Stimulated activated CD4-positive, alpha-beta T cell treated with anti-CD3 and anti-CD28 coated beads, TNF-alpha, amount 100 ng/mL, for 24 hours (primary cell): ENCODE measurements at places on chromosomes 7 and 10.

DNA sequence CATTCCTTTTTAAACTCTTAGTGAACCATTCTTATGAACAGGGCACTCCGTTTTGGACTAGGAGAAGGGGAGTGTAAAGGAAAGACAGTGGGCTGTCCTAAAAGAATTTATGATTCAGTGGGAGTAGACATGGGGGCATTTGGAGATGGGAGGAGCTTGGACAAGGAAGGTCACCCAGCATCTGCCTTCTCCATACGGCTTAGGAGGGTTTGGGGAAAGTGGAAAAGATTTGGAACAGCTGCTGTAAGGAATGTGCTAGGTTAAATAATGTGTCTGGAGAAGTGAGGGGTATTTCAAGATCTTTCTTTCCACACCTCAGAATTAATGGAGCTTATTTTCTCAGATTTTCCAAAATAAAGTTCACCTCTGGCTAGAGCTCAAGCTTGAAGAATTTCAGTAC, 24.0 kb downstream of the SLC35G1 start:
- no peak for DNase-seq

- DNase-seq, result no peak
These were observed 1.3 kb downstream of the ADAM22 start for GRCh38 chr7:87935384-87935706.

GRCh38 chr10:124649214-124649613, 95.0 kb downstream of the FAM53B start:
- no peak for DNase-seq

DNA sequence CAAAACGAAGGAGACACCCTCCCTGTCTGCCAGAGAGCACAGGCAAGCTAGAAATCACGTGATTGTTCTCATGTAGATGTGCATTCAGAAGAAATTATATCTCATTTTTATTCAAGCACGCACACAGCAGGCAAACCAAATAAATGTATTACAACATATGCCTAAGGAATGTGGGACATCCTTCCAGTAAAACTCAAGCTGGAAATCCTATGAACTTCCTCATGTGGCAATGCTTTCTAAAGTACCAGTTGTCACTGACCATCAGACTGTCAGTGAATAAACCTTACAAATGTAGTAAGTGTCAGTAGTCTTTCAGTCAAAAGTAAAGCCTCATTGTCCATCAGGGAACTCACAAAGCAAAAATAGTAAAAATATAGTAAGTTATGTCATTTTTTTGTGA, 350.1 kb upstream of the POM121L12 start:
- DNase-seq, result no peak

DNA sequence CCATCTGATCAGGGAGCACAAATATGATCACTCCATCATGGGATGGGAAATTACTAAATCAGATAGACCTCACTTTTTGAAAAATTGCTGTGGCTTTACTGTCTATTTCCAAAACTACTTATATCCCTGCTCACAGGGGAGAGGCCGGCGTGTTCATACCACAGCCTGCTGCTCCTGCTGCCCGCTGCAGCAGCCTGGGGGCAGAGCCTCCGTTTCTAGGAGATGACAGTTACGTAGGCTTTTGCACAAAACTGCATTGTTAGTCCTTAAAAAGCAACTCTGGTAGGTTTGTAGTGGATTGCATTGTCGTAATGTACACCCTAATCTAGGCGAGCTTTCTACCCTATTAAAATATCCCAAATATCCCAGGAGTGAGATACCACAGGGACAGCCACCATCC, 203.7 kb downstream of the EBF3 start:
- no peak for DNase-seq

DNA sequence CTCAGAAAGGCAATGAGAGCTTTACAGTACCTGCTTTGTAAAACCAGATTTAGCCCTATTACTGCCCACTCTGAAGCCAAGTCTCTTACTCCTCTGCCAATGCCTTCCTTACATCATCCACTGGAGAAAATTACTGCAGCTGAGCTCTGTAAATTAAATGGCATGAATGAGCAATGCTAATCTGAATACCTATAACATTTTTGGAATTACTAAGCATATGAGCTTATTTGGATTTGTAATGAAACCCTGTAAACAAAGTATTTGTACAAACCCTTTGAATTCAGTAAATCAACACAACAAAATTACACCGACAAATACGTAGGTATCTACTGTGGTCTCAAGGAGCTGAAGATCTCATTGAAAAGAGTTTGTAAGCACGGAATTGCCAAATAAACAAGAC, 12.1 kb upstream of the CCNY start:
- DNase-seq, result no peak

DNA sequence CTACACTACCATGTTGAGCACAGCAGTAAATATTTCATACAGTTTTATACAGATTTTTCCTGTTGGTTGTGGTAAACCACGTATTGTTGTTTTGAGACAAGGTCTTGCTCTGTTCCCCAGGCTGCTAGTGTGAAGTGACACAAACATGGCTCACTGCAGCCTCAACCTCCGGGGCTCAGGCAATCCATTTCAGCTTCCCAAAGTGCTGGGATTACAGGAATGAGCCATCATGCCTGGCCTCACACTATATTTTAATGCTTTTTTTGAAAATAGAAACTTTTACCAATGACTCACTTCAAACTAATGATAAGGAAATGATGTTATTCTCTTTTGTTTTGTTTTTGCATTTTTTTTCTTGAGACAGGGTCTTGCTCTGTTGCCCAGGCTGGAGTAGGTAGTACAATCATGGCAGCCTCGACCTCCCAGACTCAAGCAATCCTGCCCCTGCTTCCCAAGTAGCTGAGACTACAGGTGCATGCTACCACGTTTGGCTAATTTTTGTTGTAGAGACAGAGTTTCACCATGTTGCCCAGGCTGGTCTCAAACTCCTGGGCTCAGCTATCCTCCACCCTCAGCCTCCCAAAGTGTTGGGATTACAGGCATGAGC, 210.6 kb downstream of the TPST1 start:
- DNase-seq, result no peak

DNA sequence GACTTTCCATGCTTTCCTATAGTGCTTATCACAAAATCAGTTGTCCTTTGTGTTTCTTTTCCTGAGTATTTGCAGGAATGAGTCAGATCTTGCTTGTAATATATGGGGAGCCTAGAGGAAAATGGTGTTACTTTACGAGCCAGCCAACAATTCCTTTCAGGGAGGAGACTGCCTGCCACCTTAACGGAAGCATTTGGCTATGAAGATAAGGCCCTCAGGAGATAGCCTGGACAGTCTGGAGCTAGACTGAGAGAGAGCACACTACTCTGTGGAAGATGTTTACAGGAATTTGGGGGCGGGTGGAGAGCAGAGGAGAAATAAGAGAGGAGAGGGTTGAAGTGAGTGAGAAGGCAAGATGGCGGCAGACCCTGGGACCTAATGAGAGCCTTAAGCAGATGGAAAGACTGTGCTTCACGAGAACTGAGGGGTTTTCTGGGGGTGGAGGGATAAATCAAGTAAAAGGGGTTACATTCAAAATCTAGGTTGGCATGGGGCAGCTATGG, 126.3 kb downstream of the SNX10 start:
- no peak for DNase-seq

DNA sequence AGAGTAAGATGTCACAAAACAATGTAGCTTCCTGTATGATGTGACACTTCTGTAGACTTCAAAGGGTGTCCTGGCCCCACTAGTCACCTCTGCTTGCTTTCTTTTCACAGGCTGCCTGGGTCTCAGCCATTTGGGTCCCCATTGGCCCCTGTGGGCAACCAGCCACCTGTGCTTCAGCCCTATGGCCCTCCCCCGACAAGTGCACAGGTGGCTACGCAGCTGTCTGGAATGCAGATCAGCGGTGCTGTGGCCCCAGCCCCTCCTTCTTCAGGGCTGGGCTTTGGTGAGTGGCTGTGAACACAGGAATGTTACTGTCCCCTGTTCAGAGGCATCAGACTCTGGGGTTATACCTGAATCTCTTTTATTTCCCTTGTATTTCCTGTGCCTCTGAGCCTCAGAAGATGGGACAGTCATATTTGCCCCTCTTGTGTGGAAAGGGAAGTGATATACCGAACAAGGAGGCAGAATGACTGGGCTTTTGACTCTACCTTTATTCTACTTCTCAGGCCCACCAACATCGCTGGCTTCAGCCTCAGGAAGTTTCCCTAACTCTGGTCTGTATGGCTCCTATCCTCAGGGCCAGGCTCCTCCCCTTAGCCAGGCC, 15.4 kb downstream of the SEC24C start:
- no peak for DNase-seq

- DNase-seq, result no peak
These were observed 14.9 kb upstream of the EZH2 start for GRCh38 chr7:148898845-148899484.

DNA sequence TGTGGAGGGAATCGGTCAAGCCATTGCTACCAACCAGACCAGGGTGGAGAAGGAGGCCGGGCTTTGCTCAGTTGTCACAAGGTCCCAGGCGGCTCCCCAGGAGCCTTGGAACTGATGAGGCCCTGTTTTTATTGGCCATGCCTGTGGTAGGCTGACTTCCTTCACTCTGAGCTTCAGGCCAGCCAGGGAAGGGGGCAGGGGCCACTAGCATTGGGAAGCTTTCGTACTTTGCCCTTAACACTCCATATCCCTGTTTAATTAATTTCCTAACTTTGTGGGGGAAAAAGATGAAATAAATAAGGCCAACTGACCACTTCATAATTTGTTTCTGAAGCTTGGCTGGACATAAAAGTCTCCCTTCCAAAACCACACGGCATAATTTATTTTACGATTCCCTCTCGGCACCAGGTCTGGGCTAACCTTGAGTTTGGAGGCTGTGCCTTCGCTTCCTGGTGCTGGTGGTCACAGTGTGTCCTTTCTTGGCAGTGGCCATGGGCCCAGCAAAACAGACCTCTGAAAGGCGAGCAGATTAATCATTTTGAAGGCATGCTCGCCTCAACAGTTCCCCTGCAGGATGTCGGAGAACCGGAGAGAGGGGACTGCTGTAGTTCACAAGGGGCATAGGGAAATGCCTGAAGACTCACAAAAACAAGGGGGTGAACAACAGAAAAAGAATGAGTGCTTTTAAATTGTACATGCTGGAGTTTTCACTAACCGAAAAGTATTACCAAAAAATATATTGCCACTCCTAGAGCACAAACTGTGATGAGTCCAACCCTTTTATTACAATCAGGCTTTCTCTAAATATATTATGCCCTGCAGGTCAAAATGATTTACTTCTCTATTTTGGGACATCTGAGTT, 966.0 kb downstream of the LRMDA start:
- DNase-seq, result no peak

- no peak for DNase-seq
These were observed 144.0 kb upstream of the ASAH2 start for GRCh38 chr10:50395271-50395670.

GRCh38 chr10:121823993-121824463, 103.8 kb downstream of the ATE1 start:
- no peak for DNase-seq

DNA sequence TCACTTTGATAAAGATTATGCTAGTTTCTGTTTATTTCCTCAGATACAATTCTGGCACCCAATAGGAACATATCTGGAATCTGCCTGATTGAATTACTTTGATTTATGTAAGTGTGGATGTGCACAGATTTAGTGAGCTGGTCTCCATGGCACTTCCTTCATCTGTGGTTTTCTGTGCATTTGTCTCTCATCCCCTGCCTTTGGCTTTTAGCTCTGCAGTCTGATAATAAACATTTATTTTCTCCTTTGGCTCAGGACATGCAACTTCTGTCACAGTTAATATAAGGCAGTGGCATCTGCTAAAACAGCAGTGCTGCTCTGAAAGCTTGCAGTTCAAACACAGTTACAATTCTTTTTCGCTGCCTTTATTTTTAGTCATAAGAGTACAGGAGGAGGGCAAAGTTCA, 273.7 kb upstream of the CHRM2 start:
- DNase-seq, result no peak

DNA sequence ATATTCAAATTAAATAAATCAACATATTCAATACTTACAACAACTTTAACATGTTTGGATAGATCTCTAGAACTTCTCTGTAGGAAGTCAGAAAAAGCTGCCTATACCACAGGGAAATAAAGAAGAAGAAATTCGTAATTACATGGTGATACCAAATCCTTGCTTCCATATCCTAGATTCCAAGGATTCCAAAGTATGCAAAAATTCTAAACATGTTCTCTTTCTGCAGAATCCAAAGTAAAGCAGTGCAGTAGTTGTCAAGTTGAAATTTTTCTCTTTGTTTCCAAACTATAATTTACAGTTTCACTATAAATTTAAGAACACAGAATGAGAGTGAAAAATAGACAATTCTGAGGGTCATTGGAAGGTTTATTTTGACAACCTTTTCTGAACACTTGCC, 233.7 kb upstream of the PTN start:
- no peak for DNase-seq

DNA sequence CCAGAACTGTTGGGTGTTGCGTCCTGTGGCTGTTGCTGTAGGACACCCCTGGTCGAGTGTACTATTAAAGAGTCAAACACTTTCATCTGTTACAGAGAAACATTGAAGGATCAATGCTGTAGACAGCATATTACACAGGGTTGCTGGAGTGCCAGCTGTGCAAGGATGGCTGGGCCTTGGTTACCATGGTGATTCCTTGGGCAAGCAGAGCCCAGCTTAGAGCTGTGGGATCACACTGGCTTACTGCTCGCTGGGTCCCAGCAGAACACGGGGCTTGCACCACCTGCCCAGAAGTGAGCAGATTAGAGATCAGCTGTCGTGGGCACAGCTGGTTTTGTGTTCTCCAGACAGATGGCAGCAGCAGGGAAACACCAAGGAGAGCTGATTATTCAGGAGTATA, 76.0 kb downstream of the GPR141 start:
- no peak for DNase-seq

GRCh38 chr10:61754587-61755550, 92.1 kb downstream of the CABCOCO1 start:
- DNase-seq, result no peak

DNA sequence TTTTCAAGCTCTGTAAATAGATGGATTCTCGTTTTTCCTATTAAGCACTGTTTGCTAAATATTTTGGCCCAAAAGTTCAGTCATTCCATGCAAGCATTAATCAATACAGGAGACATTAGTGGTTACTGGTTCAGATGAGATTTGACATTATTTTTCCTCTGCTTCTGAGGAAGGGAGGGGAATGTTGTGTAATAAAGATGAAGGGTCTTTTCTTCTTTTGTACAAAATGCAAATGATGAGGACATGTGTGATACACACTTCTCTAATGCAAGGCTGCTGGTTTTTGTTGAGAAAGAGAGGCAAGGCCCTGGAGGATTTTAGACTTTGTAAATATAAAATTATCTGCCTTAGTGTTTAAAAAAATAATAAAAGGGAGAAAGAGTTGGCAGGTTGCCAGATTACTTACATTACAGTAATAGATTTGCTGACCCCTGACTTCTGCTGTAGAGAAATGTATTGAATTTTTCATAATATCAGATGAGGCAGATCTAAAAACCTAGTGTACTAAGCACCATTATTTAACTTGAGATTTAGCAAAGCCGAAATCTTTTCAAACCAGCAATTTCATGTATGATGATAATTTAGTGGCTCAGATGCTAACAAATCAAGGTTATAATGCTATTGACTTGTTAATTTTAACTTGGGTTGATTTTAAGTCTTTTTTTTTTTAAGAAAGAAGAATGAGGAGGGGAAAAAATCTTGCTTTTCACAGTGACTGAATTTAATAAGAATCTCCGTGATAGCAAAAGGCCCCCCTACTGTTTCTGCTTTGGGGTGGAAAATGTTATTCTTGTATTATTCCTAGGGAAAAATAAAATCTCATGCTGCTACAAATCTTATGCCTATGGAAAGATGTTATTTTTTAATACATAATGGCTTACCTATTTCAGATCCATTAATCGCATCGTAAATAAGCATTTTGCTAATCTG, 180.1 kb downstream of the ARID5B start:
- no peak for DNase-seq
